Kidney epithelial cell (primary cell): ENCODE measurements at places on chromosomes 1 and 21. TPM values are rescaled to one million over a fixed set of nuclear protein-coding genes. Genes with fewer than 3 reads are reported as not detected.

GRCh38 chr1:107362468-107363140 lies 221.8 kb downstream of the NTNG1 start:
- no peak for DNase-seq

DNA sequence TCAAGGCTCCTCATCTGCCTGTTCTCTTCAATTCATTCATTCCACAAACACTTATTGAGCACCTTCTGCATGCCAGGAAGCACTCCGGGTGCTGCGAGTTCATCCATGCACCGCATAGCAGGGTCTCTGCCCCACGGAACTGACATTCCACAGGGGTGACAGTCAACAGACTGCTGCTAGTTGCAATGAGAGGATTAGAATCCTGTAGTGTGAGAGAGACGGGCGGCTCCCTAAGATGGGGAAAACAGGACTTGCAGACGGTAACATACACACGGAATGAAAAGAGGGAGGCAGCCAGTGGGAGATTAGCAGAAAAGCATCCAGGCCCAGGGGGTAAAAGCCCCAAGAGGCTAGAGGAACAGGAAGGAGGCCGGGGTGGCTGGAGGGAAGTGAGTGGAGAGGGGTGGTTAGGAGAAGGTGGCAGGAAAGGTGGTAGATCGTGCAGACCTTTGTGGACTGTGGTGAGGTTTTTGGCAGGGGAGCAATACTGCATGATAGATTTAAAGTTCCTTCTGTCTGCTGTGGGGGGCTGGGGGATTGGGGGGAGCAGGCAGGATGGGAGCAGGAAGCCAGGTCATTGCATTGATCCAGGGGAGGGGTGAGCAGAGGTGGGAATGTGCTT lies 6.6 kb downstream of the TNFRSF8 start:
- DNase-seq, result no peak

DNA sequence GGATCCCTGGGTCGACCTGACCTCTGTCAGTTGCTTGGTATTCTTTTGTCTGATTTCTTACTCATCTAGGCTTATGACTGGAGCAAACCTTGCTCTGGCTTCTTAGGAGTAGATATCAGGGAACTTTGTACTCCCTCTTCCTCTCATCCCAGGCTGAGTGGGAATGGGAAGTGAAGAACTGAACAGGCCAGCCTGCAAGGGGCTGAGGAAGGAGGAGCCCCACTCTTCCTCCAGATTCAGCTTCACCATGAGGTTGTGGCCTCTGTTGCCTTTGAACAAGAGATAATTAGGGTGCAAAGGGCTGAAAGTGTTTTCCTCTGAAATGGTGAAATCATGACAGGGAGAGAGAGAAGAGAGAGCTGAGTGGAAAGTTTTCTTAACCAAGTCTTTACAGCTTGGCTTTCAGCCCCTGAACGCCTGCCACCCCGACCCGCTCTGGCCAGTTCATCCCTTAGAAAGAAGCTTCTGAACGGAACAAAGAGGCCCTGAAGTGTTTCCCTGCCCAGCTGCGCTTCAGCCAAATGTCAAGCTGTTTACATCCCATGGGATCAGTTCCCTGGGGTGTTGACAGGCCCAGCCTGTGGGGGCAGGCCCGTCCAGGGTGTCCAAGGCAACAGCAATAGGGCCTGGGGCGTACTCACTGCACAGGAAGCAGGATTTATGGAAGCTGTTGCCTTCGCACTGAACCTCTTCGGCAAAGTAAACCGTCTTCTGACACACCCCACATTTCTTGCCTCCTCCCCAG lies 11.2 kb downstream of the CSRP1 start:
- DNase-seq, result no peak

TRIM67 gene
- 0.14 and 0.63 TPM in 2 replicates for total RNA-seq

SLC19A2 gene
- 23.9 and 26.8 TPM in 2 replicates for total RNA-seq

C1orf56 gene
- 0.71 and 3.0 TPM in 2 replicates for total RNA-seq
